ENCODE measurements at places on chromosomes 4 and X. TPM values are rescaled to one million over a fixed set of nuclear protein-coding genes. Genes with fewer than 3 reads are reported as not detected.

DNA sequence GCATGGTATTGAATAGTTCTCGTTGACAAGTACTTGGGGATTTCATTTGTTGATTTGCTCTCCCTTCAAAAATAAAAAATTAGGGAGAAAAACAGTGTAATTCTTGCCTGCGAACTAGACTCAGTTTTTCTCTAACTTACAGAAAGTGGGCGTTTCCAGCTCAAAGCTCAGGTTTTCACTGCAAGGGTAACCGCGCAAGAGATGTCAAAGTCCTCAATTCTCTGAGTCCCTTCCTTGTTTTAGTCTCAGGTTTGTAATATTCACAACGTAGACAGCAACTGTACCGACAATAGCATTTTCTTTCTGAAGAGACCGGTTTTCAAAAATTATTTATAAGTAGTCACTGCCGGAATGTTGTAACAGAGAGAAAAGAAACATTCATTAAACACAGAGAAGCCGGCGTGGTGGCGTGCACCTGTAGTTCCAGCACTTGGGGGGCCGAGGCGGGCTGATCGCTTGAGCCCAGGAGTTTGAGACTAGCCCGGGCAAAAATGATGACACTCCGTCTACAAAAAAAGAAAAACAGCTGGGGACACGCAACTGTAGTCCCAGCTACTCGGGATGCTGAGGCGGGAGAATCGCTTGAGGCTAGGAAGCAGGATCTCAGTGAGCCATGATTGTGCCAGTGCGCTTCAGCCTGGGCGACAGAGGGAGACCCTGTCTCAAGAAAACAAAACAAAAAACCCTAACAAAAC, 774 bp downstream of the ZCCHC4 start:
- DNase-seq, result no peak
- H3K27me3 ChIP-seq, result no peaks in the 10 kb centered on the region
- peaks cover 8% of the 10 kb centered on the region for H3K36me3 ChIP-seq
- peaks cover 9% of the 10 kb centered on the region for H3K4me1 ChIP-seq

DNA sequence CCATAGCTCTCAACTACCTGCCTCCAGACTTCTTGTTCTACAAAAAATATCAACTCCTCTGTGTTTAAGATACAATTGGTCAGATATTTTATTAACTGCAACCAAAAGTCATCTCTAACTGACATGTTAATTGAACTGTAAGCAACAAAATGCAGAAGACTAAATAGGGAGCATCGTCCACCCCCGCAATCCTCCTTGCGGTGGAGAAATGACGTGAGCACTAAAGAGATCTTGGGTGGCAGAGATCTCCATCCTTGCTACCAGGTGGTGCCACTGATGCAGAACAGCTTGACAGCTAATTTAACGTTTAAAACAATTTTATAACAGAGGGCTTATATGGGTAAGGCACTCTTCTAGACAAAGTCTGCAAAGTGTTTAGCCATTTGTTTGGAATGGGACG, 164.4 kb upstream of the FTHL17 start:
- H3K27ac ChIP-seq, result no peak overlapping the region
- no peak for DNase-seq
- H3K36me3 ChIP-seq, result no peaks in the 10 kb centered on the region
- H3K27me3 ChIP-seq, result no peaks in the 10 kb centered on the region

- H3K4me1 ChIP-seq, result no peaks in the 10 kb centered on the region
- peaks cover 25% of the 10 kb centered on the region for H3K27me3 ChIP-seq
- no peak overlapping the region for H3K4me3 ChIP-seq
- no peak overlapping the region for H3K27ac ChIP-seq
- DNase-seq, result no peak
- H3K36me3 ChIP-seq, result no peaks in the 10 kb centered on the region
Observed at GRCh38 chrX:70208479-70208878, 26.0 kb upstream of the AWAT1 start.

Gene SNX25
- 16.1 TPM for total RNA-seq

DNA sequence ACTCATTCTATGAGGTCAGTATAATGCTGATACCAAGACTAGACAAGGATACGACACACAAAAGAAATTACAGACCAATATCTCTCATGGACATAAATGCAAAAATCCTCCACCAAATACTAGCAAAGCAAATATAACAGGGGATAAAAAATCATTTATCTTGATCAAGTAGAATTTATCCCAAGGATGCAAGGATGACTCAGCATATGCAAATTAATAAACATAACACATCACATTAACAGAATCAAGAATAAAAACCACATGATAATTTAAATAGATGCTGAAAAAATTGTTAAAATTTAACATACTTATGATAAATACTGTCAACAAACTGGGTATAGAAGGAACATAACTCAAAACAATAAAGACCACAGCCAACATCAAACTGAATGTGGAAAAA, 69.4 kb upstream of the GABRA2 start:
- H3K27ac ChIP-seq, result no peak overlapping the region
- H3K4me3 ChIP-seq, result no peak overlapping the region
- no peak for DNase-seq
- no peaks in the 10 kb centered on the region for H3K36me3 ChIP-seq
- no peaks in the 10 kb centered on the region for H3K4me1 ChIP-seq

Gene MAGEA8
- not detected for total RNA-seq

Gene RTL9
- total RNA-seq, result not detected

Gene GRIA2
- total RNA-seq, result not detected

Gene PALLD
- total RNA-seq, result 13.1 TPM

DNA sequence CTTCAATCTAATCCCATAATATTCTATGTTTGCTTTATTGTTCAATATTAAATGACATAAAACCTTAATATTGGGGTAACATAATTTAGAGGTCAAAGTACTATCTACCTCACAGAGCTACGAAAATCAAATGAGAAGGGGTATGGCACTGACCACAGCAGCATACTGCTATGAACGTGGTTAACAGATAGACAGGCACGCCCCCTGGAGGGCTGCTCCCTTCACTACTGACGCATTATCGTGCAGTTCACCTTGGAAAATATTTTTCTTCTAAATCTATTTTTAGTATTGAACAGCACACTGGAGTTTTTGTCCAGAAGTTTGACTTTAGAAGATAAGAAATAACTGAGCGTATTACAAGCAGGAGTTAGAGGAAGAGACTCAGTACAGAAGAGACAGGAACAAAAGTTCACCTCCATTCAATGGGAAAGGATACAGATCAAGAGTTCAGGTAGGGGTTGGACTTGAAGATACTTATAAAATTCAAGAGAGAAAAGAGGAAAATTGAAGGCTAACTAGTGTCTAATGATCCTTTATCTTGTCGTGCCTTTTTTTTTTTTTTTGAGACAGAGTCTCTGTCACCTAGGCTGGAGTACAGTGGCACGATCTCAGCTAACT, 22.7 kb downstream of the MAP9 start:
- H3K27me3 ChIP-seq, result no peaks in the 10 kb centered on the region
- DNase-seq, result peak; percentile 70
- H3K4me1 ChIP-seq, result no peaks in the 10 kb centered on the region

DNA sequence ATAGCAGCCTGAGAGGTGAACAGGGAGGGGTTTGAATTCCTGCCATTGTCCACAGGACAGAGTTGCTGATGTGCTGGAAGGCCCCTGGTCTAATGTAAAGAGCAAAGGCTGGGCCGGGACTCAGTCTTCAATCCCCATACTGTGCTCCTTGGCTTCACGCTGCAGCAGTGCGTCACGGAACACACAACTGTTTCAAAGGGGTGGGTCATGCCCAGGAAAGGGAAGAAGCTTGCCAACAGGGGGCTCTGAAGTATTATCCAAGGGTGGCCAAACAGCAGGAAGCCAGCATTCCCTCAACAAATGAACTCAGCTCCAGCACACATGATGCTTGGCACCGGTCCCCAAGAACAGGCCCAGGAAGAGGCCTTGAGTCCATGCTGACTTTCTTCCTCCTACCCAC, 122.5 kb downstream of the NFKB1 start:
- peaks cover 63% of the 10 kb centered on the region for H3K4me1 ChIP-seq
- no peak overlapping the region for H3K4me3 ChIP-seq
- H3K27me3 ChIP-seq, result no peaks in the 10 kb centered on the region
- no peak overlapping the region for H3K27ac ChIP-seq
- peak; percentile 37 for DNase-seq

Gene FAM133A
- not detected for total RNA-seq

Gene RIBC1
- total RNA-seq, result 1.2 TPM

DNA sequence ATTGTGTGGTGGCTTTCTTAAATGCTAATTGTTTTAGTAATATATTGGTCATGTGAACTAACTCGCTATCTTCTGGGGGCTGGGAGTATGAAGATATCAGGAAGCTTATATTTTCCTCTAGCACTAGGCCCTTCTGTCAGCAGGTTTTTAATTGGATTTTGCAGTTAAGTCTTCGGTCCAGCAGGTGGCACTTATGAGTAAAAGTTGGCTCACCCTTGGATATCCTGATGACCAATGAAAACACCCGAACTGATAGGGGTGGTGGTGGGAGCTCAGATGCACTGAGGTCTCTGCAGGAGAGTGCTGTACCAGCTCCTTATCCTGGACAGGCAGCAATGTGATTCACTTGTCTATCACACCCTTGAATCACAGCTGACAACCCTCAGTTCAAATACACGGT, 1365.8 kb upstream of the DIAPH2 start:
- no peak for DNase-seq
- H3K27ac ChIP-seq, result no peak overlapping the region
- H3K4me1 ChIP-seq, result no peaks in the 10 kb centered on the region
- no peaks in the 10 kb centered on the region for H3K36me3 ChIP-seq

DNA sequence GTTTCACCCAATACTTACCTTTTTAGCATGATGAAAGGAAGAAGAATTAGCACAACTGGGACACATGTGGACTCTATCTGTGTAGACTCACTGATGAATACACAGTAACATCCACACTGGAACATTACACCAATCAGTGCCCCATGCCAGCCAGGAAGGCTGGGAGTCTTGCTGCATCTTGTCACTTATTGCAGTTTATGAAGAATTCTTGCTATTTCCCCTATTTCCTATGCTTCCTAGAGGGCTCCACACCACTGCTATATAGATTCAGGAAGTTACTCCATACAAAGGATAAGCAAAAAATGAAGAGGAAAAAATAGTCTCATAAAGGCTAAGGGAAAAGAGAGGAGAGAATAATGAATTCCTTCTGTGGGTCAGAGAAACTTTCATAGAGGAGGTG, 201.0 kb downstream of the CAMK2D start:
- no peak overlapping the region for H3K4me3 ChIP-seq
- no peaks in the 10 kb centered on the region for H3K27me3 ChIP-seq
- DNase-seq, result no peak

Gene PAGE4
- not detected for total RNA-seq

GRCh38 chr4:84973856-84974255, 7.4 kb upstream of the WDFY3 start:
- no peak overlapping the region for H3K4me3 ChIP-seq
- peaks cover 9% of the 10 kb centered on the region for H3K4me1 ChIP-seq
- H3K27me3 ChIP-seq, result no peaks in the 10 kb centered on the region

- H3K27me3 ChIP-seq, result no peaks in the 10 kb centered on the region
- DNase-seq, result no peak
- no peaks in the 10 kb centered on the region for H3K36me3 ChIP-seq
- no peak overlapping the region for H3K4me3 ChIP-seq
Observed at GRCh38 chr4:41455206-41455605, 82.8 kb upstream of the LIMCH1 start.

GRCh38 chrX:108245462-108245861, 153.9 kb downstream of the ATG4A start:
- no peak overlapping the region for H3K27ac ChIP-seq
- no peak for DNase-seq
- H3K27me3 ChIP-seq, result no peaks in the 10 kb centered on the region
- H3K4me1 ChIP-seq, result no peaks in the 10 kb centered on the region
- no peak overlapping the region for H3K4me3 ChIP-seq

GRCh38 chr4:54930226-54930625, 195.2 kb downstream of the KDR start:
- no peak overlapping the region for H3K4me3 ChIP-seq
- no peaks in the 10 kb centered on the region for H3K36me3 ChIP-seq
- DNase-seq, result peak; percentile 6
- H3K27ac ChIP-seq, result peak overlapping the region; percentile 49
- H3K27me3 ChIP-seq, result no peaks in the 10 kb centered on the region

DNA sequence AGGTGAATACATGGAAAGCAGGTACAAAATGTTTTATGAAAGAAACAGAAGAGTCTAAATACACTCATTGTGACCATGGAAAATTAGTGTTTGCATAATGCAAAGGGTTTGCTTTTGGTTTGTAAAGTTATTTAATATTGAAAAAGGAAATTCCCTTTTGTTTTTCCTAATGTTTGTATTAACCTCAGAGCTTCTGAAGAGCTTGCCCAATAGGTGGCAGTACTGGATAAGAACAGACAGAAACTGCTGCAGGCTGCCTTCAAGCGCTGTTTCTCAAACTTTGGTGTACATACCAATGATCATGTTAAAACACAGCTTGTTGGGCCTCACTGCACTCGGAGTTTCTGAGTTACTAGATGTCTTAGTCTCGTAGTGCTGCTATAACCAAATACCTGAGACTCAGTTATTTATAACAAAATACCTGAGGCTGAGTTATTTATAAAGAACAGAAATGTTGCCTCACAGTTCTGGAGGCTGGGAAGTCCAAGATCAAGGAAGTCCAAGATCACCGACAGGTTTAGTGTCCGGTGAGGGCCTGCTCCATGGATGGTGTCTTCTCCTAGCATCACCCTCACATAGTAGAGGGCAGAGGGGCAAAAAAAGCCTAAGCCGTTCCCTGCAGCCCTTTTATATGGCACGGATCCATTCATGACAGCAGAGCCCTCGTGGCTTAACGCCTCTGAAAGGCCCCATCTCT, 54.2 kb downstream of the SUPT20HL2 start:
- no peaks in the 10 kb centered on the region for H3K27me3 ChIP-seq
- H3K36me3 ChIP-seq, result no peaks in the 10 kb centered on the region
- peaks cover 20% of the 10 kb centered on the region for H3K4me1 ChIP-seq
- H3K4me3 ChIP-seq, result no peak overlapping the region

DNA sequence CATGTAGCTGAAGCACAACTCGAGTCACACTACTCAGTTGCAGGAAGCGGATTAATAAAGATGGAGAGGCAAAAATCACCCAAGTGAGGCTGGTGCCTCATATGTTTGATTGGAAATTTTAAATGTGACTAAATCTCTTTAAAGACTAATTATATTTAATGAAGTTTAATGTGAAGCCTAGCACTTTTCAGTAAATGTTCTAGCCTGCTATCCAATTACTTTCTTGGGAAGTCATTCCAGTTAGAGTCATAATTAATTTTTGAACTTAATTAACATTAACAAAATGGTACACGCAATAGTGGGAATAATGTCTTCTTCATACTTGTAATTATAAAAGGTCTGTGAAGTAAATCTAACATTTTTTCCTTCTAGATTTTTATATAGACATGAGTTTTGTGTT, 20.6 kb downstream of the F11 start:
- H3K27ac ChIP-seq, result no peak overlapping the region
- no peaks in the 10 kb centered on the region for H3K36me3 ChIP-seq
- H3K4me3 ChIP-seq, result no peak overlapping the region
- no peaks in the 10 kb centered on the region for H3K4me1 ChIP-seq
- no peak for DNase-seq

- DNase-seq, result no peak
- no peaks in the 10 kb centered on the region for H3K4me1 ChIP-seq
- no peak overlapping the region for H3K27ac ChIP-seq
- peaks cover 85% of the 10 kb centered on the region for H3K27me3 ChIP-seq
Observed at GRCh38 chr4:7313347-7313811, 121.0 kb downstream of the SORCS2 start.

Gene SPANXN4
- not detected for total RNA-seq

- H3K4me3 ChIP-seq, result no peak overlapping the region
- H3K27ac ChIP-seq, result no peak overlapping the region
- H3K4me1 ChIP-seq, result peaks cover 31% of the 10 kb centered on the region
- H3K27me3 ChIP-seq, result no peaks in the 10 kb centered on the region
- DNase-seq, result peak; percentile 13
Observed at GRCh38 chr4:169311643-169312365, 41.0 kb upstream of the SH3RF1 start.

All from Calu3 (cell line).